Hypothalamus (tissue), 51 donors: ENCODE measurements at places on chromosomes 3 and 15.

GRCh38 chr3:123635217-123635616, 50.4 kb upstream of the HACD2 start:
- no peak for DNase-seq

GRCh38 chr3:10786640-10787039, 29.4 kb upstream of the SLC6A11 start:
- DNase-seq = no peak

DNA sequence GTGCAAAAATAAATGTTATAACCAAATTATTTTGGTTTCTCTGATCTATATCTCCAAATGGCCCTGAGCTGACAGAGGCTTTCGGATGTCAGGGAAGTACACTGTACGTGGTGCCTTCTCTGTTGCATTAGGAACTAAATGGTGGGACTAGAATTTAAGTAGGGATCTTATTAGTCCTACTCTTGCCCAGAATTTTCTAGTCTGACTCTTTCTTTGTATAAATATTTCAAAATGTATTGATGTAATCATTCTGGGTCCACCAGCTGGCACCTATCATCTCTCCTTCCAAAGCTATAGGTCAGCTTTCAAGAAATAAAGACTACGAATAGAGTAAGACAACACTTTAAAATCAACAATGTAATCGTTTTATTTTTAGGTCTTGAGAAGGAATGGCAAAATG, 22.3 kb upstream of the MLF1 start:
- DNase-seq = no peak

DNA sequence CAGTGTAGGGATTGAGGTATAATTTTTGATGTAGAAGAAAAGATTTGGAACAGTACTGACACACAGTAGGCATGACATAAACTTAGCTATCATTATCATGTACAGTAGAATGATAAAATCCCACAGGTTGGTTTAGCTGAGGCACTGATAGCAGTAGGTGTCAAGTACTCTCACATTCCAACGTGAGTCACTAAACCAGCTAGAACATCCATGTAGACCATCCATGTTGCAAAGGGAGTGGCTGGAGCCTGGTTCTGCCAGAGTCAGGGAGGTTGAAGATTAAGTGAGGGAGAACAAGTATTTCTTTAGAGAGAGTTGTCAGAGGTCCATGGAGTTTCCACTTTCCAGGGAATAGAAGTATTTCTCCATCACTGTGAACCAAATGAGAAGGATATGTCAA, 157.2 kb upstream of the TMEM108 start:
- no peak for DNase-seq

GRCh38 chr3:123225016-123225415, 23.3 kb downstream of the SEC22A start:
- no peak for DNase-seq

- DNase-seq = no peak
Measured at GRCh38 chr15:52107238-52107637, 5.3 kb downstream of the BCL2L10 start.

DNA sequence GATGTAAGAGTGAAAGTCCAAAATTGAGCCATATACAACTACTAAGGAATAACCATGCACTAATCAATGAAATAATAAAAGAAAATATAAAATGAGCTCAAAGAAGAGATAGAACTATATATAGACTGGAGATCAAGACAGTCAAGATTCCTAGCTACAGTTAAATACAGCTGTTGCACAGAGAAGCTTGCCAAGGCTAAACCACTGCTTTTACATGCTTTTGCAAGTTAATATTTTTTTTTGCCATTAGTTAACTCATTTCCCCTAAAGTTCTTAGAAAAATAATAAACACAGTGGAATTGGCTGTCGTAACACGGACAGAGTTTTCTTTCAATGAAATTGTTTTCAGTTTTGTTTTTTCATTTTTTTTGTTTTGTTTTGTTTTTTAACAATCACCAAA, 123.0 kb downstream of the VGLL3 start:
- no peak for DNase-seq

DNA sequence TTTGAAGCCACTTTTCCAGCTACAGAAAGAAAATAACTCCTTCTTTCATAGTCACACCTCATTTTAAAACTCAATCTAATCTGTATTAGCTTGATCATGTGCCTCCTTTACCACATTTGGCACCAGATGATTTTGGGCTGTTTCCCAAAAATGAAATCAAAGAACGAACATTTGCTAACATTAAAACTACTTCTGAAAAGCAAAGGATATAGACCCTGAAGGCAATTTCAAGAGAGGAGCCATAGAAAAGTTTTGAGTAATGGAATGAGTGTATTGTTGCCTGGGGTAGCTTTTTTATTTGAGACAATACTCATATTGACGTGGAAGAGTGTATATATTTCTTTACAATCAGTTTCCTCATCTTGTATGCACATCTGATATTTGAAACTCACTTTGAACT, 152.8 kb upstream of the TBL1XR1 start:
- DNase-seq = no peak

- no peak for DNase-seq
Measured at GRCh38 chr15:75738014-75738646, 25.5 kb upstream of the CSPG4 start.

DNA sequence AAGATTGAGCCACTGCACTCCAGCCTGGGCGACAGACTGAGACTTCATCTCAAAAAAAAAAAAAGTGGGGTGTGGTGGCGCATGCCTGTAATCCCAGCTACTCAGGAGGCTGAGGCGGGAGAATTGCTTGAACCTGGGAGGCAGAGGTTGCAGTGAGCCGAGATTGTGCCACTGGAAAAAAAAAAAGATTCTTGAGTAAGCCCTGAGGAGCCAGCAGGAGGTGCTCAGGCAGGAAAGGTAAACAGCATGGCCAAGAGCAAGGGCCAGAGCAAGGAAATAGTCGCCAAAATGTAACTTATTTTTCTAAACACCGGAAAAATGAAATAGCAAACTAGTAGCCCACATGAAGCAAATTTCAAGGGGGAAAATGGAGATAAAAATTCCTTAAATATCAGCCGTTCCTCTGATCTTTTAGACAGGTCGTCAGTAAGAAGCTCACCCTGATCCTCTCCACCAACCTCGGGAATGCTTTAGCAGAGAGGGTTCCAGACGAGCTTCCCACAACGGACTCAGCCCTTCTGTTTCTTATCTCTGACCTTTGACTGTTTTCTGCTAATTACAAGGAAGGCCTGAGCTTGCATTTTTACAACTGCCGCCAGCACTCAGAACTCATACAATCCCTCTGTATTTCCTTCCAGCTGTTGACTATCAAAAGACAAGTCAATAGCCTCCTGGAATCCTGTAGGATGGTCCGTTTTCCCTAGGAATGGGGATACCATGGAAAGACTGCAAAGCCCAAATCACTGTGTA, 45.0 kb upstream of the AKAP13 start:
- no peak for DNase-seq

GRCh38 chr3:125302932-125303331, 72.2 kb downstream of the ZNF148 start:
- DNase-seq = no peak
